NCI-H187 (cell line): ENCODE measurements at places on chromosomes 5 and 9.

DNA sequence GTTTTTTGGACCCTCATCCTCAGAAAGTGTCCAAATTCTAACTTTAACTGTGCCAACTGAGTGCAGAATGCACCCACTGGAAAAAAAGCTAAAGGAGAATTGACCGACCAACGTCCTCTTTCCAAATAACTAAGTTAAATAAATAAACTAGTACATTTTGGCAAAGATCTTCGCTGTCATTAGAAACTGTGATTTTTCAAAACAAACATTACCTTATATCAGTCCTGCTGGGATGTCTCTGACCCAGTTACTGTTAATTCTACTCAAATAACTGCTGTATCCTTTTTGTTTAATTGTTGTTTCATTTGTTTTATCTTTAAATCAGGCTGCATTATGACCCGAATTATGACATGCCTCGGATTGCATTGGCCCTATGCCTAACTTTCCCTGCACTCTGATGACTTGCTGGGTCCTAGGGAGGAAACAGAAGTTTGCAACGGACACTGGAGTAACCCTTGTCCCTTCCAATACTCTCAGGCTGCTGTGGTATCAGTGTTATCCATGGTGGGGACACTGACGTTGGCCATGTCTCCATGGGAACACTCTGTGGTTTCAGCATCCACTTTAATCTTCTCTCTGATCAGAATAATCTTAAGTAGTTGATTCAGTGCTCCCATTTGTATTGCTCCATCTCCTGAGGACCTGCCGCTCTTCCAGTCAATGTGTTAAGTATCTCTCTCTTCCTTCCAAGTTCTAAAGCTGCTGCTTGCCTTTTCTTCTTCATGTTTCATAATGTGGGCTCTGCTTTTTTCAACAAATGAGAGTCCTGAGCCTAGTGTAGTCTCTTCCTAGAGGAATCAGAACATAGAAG is 11.1 kb upstream of the IFNA5 start:
- DNase-seq, result no peak

DNA sequence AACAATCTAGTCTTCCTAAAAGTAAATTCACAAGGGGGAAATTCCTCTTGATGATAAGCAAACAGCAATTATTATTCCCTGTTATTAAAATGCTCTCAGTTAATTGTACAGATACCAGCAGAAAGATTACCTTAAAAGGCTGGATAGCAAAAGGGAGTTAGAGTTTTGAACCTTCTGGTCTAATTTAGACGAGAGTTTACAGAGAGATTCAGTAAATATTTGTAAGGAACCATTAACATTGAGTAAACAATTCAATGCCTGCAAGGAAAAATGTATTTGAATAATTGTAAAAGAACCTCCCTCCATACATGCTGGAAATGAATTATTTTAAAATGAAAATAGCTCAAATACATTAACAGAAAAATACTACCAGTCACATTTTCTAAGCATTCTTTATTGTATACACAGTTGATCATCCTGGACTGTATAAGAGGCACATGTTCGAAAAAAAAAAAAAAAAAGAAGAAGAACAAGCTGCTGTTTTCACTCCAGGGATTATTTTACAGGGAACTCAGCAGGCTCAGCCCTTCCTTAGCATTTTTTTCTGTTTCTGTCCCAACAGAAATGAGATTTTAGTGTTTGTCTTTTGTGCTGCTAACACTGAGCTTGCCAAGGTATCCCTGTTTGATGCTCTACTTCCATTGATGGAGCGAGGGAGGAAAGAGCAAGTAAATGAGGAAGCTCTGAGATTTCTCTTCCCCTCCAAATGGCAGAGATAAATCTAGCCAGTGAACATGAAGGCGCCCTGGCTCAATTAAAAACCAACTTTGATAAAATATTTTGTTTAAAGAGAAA is 141.1 kb downstream of the ENC1 start:
- DNase-seq, result no peak

- DNase-seq, result no peak
Measured at GRCh38 chr5:151517122-151517920, 69.9 kb downstream of the SLC36A1 start.

DNA sequence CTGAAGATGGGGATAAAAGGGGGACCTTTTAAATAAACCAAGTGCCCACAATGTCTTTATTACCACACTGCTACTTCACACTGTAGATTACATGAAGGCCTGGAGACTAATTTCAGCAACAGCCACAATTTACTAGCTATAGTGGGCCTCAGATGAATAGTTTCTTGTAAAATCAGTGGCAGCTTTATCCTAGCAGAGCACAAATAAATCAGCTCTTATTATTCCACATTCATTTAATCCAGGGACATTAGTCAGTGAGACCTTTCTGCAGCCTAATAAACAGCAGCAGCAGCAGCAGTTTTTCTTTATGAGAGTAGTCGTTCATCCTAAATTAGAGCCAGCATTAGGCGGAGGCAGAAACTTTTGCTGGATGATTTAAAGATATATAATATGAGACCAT is 542.3 kb downstream of the PSAT1 start:
- no peak for DNase-seq

GRCh38 chr5:1005904-1006655 is 2.5 kb upstream of the NKD2 start:
- DNase-seq, result no peak

DNA sequence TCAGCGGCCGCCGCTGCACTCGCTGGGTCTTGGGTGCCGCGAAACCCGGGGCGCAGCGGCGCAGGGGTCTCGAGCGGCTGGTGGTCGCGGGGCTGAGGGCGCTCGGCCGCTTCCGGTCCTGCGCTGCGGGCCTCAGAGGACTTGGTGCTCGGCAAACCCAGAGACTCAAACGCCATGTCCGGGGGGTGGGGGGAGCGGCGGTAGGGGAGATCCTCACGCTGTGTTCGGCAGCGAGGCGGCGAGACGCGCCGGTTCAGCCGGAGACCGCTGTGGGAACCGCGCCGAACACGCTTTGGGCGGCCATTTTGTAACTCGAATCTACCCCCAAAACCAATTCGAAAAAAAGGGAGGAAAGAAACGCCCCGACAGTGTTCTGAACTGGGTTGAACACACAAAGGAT is 317.5 kb upstream of the CDH18 start:
- no peak for DNase-seq

DNA sequence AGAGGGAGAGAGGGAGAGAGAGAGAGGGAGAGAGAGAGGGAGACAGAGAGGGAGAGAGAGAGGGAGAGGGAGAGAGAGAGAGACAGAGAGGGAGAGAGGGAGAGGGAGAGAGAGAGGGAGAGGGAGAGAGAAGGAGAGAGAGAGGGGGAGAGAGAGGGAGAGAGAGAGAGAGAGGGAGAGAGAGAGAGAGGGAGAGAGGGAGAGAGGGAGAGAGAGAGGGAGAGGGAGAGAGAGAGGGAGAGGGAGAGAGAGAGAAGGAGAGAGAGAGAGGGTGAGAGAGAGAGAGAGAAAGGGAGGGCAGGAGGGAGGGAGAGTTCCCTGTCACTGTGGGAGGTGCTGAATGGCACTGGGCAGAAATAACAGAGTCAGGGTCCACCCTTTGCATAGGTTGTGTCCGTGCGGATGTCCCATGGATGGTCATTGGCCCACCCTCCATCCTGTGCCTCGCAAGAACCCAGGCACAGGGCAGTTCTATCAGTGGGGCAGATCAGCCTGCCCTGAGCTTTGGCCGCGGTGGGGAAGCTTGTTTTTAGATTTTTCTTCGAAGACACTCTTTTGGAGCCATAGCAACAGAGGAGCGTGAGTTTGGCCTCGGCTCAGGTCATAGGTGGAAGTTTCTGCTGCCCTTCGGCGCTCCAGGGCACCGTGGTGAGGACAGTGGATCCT is 30.1 kb downstream of the ADAMTSL2 start:
- DNase-seq, result no peak

DNA sequence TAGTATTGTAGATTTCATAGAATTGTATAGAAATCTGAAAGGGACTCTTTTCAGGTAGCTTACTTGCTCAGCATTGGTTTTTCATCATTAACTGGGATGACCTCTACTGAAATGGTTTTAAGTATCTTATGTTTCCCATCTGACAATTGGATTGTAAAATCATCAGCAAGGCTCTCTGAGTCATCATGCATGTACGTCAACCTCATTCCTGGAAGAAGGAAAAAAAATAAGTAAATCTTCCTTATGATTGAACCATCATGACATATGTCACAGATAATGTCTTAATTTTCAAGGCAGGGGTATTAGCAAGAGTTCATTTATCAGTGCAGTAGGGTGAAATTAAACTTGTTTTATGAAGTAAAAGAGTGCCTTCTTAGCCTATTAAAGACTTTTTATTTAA is 74.9 kb upstream of the CER1 start:
- DNase-seq, result no peak

- DNase-seq, result no peak
Measured at GRCh38 chr9:2493109-2493508, 128.5 kb upstream of the VLDLR start.

DNA sequence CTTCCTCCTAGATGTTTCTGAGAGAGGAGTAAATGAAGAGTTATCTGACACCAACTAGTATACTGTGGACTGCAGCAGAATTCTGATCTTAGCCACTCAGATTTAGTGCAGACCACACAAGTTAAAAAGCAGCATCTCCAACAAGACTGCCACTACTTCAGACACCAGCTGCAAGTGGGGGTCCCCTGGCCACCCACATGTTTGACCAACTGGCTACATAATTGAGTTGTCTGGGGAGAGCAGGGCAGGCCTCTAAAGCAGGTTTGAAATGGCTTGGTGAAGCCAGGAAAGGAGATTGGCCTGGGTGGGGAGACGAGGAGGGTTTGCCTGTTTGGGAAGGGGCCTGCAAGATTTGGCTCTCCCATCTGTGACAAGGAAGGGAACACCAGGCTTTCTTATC is 40.5 kb upstream of the FAM81B start:
- DNase-seq, result no peak

- DNase-seq, result no peak
Measured at GRCh38 chr9:91302831-91303230, 58.9 kb downstream of the AUH start.

DNA sequence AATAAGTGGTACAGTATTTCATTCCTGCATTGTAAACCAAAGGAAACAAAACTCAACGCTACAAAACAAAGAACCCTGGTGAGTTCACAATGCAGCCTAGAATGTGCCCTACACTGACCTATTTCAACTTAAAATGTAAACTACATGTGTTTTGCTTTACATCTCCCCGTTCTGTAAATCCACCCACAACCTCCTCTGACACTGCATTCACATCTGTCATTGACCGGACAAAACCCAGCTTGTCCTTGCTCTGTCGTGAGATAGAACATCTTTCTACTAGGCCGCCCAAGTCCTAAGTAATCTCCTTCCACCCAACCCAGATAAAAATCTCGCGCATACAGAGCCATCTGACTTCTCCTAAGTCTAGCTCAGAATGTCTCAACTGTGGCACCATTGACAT is 6.1 kb upstream of the VLDLR start:
- DNase-seq, result no peak

DNA sequence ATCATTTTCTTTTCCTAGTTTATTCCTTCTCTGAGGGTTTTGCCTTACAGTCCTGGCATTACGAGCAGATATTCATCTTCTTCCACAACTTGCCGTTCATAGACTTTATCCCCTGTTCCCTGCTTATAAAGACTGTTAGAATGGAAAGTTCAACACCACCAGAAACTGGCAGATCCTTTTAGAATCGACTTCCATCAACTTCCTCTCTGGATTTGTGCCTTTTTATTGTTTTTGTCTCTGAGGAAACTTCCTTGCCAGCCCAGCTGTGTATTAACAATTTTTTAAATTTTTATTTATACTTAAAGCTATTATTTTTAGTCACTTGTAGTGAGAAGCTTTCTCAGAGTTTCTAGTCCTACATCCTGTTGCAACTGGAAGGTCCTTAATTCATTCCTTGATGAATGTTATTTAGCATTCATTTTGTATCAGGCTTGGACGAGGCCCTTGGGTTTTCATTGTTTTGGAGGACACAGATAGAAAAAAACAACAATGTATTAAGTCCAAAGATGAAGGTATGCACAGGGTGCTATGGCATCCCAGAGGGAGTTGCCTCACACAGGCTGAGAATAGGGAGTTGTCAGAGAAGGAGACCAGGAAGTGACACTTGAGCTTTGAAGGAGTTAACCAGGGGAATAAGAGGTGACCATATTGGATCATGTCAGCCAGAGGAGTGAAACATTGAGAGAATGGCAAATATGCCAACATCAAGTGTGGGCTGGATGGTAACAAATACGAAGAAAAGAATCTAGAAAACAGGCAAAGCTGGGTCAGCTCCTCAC is 81.3 kb downstream of the ADAMTSL1 start:
- no peak for DNase-seq

DNA sequence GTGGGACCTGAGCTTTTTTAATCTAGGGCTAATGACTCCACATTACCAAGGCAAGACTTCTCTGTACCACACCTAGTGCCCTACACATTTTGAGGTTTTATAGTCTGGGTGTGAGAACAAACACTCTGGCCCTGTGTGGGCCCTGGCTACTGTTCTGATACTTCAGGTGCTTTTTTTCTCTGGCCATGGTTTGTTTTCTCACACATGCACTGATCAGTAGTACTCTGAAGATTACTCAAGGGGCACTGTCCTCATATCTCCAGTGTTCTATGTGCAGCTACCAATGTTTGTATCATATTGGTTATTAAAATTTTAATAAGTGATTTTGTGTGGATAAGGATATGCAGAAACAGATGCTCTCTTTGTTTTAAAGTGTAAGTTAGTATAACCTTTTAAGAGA is 5.9 kb upstream of the C9orf40 start:
- DNase-seq, result no peak

DNA sequence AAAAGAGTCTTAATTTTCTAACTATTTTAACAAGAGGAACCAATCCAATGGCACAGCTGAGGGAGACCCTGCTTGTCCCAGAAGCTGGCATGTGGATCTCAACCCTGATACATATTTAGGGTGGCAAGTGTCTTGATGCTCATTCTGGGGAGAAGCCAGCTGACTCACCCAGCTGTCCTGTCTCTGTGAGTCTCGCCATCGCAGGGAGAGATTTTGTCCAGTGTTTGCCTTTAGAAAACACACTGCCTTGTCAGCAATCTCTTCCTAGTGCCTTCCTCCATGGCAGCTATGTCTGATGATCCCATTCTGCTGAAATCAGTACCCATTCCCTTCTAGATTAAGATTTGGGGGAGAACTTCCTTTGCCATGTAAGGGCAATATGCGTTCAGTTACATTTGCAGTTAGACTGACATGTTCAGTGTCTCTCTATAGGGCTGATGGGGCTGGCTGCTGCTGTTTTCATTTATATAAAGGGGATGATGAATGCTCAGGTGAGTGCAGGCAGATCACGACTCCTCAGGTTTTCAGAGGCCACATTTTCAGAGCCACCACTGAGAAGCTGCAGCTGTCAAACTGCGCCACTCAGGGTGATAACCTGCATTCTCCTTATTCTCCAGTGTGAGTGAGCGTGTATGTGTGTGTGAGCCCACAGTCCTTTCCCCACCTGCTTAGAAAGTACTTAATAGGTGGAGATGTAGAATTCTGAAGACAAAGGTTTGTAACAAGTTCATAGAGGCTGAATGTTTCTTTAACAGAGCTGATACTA is 217.0 kb downstream of the GAS1 start:
- no peak for DNase-seq

DNA sequence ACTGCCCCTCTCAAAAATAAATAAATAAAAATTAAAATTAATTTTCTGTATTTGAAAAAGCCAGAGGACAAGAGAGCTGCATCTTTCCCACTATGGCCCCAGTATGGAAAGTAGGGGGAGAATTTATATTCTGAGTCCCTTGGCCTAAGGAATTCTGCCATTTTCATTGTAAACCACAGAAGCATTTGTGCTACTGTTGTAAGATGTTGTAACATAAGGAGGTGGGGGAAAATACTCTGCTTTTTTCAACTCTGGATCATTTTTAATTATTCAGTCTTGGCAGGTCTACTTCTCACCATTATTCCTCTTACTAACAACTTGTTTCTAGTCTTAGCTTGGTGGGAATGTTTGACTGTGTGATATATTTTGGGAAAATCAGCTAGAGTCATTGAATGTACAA is 52.3 kb upstream of the APC start:
- DNase-seq, result no peak

- no peak for DNase-seq
Measured at GRCh38 chr5:67289763-67290521, 93.3 kb upstream of the CD180 start.
